ENCODE measurements at places on chromosomes 4 and X.

DNA sequence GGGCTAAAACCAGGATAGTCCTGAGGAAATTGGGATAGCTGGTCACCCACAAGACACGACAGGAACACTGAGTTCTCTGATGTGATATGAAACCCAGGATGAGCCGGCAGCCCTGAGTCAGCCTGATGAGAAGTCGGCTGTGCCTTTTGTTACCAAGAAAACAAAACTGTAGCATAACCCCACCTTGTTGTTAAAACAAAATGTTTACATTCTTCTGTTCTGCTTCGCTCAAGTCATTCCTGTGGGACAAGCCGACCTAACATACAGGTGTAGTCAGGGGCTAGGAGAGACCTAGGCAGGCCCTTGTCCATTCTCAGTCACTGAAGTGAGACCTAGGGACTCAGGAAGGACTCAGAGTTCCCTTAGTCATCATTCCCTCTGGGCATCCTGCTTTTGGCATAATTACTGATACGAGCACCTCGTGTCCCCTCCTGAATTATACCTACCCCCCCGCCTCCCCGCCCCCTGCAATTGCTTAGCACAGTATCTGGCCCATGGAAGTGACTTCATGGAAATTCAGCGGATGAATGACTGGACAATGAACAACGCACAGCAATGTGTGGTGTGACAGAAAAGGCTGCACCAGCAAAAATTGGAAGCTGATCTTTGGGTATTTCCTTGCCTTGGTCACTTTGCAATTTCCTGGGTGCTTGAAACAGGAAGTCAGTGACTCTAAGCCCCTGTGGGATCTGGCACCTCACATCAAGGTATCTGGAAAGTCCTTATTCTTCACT, 31.9 kb upstream of the TLR2 start:
- DNase-seq = no peak

DNA sequence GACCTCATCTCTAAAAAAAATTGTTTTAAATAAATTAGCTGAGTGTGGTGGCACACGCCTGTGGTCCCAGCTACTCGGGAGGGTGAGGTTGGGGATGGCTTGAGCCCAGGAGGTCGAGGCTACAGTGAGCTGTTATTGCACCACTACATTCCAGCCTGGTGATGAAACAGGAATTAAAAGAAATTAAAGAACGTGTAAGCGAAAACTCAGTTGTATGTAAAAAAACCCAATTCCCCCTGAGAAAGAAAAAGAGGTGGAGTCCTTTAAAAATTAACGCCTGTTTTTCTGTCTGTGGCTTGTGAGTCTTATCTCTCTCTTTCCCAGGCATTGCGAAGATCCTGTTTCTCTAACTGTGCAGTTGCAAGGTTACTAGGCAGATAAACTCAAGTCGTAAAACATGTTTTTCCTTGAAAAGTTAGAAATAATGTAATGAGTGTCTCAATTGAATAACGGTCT, 22.1 kb downstream of the EPGN start:
- DNase-seq = no peak

- no peak for DNase-seq
Measured at GRCh38 chr4:186137196-186137794, 32.8 kb downstream of the FAM149A start.

DNA sequence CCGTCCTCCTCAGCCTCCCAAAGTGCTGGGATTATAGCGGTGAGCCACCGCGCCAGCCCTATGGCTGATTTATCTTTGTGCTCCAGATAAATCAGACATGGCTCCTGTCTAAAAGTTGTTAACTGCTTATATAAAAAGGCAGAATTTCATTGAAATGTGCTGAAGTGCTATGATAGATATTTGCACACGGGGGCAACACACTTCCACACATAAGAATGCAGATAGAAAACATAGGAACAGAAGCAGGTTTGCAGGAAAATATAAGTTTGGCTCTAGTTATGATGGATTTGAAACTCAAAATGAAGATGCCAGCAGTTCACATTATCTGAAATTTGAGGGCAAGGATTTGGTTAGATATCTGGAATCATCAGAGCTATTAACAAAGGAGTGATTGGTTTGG, 163.1 kb upstream of the SLITRK2 start:
- DNase-seq = no peak

GRCh38 chr4:48033825-48034413, 17.3 kb downstream of the NIPAL1 start:
- DNase-seq = no peak

DNA sequence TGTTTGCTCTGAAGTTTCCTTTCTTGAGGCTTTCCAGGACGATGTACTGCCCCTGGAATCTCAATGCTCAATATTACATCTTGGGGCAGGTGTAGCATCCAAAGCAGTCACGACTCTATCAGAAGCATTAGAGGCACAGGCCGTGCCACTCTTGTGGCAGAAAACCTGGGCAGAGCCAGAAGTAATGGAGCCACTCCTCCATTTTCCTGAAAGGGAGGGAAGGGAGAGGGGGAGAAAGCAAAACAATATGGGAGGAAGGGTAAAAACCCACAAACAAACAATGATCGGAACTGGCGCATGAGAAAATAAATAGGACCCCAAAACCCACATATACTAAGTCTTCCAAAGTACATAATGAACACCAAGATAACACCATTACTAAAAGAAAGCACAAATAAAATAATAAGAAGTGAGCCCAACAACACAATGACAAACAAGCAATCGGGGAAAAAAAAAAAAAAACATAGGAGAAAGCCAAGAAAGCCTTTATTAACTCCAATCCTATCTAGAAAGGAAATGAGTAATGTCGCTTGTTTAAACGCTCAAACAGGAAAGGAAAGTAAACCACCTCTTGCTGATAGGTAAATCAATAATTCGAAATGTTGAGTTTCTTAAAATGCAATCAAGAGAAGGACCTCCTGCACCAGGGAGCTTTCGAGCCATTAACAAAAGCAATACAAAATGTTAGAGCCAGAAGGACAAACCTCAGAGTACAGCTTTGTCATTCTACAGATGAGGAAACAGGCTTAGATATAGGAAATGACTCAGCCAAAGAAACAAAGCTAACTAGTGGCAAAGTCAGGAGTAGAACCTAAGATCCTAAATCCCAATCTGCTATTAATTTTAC, 117.4 kb downstream of the ATRX start:
- no peak for DNase-seq

DNA sequence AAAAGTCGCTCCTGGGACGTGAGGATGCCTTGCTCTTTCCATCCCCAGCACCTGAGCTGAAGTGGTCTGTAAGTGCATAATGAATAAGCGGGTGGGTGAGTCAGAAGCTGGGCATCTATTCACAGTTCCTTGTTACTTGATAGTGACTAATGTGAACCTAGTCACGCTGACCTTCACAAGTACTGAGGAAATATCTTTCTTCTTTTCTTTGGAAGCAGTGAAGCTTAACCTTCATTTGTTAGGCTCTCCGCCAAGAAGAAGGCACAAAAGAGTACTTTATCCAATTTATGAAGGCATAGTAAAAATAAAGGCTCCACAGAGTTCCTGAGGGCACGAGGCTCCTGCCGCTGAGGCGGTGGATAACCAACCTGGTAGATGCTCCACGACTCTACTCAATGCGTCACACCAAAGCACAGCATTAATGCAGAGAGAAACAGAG, 475.7 kb upstream of the SLIT2 start:
- DNase-seq = no peak

GRCh38 chrX:48086082-48086481, 14.6 kb upstream of the ZNF630 start:
- no peak for DNase-seq

GRCh38 chrX:49282647-49283011, 13.0 kb downstream of the PPP1R3F start:
- DNase-seq = peak; percentile 31

GRCh38 chrX:3181846-3182245, 140.6 kb downstream of the ARSF start:
- no peak for DNase-seq

DNA sequence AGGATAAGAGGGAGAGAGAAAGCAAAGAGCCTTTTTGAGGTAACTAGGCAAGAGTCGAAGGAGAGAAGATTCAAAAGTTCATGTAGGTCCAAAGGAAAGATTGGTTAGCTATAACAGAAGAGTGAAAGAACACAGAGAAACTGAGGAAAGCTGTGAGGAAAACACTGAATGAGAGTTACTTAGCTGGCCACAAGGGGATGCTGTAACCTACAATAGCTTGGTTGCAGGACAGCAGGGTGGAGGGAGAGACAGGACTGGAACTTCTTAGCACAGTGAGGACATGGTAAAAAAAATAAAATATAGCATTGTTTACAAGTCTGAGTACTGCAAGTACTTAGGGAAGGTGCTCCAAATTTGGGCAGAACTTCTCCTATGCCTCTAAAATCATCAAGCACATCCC, 48.3 kb downstream of the RAI2 start:
- no peak for DNase-seq

- DNase-seq = no peak
Measured at GRCh38 chr4:26531491-26532116, 41.3 kb upstream of the CCKAR start.

GRCh38 chr4:6362896-6363295, 93.2 kb downstream of the WFS1 start:
- peak; percentile 45 for DNase-seq

- DNase-seq = no peak
Measured at GRCh38 chr4:83489711-83490326, 4.9 kb upstream of the ABRAXAS1 start.

- DNase-seq = peak; percentile 38
Measured at GRCh38 chrX:9396930-9397329, 67.9 kb upstream of the TBL1X start.

DNA sequence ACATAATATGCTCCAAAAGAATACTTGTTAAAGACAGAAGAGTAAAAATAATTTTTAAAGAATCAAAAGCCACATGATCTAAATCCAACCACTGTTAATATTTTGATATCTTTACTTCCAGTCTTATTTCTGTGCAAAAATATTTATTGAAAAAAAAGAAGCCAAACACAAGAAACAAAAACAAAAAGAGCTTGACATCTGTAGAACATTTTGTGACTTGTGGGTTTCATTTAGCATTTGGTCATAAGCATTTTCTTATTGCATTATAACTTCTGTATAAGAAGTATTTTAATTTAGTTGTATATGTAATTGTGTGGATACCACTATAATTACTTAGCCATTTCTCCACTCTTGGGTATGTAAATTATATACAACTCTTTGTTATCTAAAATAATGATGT, 63.1 kb downstream of the DIPK2B start:
- no peak for DNase-seq

- no peak for DNase-seq
Measured at GRCh38 chrX:41167888-41168287, 82.6 kb downstream of the USP9X start.

DNA sequence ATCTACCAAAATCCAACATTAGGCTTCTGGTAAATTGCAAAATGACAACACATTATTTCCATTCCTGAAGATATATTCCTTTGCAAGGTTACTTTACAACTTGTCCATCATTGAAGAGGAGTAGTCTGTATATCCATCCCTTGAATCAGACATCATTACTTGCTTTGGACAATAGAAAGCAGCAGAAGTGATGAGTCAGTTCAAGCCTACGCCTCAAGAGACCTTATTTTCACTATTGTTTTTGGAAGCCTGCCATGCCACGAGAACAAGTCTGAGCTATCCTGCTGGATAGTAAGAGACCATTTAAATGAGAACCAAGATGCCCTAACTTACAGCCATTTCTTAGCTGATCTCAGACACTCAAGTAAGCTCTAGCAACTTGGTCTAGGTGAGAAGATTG, 246.0 kb upstream of the HHIP start:
- DNase-seq = no peak

GRCh38 chr4:72390409-72390808, 178.6 kb downstream of the ADAMTS3 start:
- peak; percentile 41 for DNase-seq

GRCh38 chrX:124232523-124233201, 99.8 kb upstream of the TEX13D start:
- DNase-seq = no peak

DNA sequence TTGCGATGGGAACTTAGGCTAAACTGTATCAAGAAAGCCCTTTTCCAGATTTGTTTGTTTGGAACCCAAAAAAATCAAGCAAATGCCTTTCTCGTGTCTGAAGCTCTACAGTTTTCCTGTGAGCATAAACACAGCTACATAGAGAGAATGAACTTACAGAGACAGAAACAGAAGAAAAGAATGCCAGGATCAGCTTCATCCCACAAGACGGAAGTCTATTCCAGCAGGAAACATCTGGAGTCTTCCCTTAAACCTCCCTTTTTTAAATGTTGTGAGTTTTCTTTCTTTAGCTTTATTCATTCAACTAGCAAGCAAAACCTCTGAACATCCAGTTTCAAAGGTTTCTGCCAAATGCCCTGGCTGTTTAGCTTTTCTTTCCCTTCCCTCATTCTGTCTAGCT, 32.6 kb upstream of the ZFP42 start:
- DNase-seq = peak; percentile 48

GRCh38 chr4:90121676-90122354, 5.4 kb upstream of the CCSER1 start:
- DNase-seq = no peak

- DNase-seq = no peak
Measured at GRCh38 chr4:48270951-48271473, 1.4 kb upstream of the TEC start.

DNA sequence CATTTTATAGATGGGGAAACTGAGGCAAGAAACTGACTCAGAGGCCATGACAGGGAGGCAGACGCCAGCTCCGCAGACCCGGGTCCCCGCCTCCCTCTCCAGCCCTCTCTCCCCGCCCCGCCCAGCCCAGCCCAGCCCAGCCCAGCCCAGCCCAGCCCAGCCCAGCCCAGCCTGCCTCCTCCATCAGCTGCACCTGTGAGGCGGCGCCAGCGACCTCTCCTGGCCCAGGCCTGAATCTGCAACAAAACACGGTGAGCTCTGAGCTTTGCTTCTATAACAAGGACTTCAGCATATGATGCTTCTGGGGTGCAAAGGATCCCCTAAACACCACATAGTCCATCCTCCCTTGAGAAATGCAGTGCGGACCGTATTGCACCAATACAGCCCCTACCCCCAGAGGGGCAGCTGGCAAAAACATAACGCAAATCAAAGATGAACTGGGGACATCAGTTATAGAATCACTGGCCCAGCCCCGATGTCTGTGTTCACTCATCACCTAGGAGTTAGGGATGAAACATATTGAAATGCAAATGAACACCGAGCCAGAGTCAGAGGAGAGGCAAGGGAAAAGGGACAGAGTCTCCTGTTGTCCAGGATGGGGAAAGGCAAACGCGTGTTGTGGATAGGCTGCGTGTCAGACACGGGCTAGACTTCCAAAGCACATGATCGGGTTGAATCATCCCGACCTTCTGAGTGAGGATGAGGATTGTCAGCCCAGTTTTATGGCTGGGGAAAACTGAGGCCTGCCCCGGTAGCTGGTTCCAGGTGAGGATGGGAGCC, 216.1 kb upstream of the PSAPL1 start:
- no peak for DNase-seq

DNA sequence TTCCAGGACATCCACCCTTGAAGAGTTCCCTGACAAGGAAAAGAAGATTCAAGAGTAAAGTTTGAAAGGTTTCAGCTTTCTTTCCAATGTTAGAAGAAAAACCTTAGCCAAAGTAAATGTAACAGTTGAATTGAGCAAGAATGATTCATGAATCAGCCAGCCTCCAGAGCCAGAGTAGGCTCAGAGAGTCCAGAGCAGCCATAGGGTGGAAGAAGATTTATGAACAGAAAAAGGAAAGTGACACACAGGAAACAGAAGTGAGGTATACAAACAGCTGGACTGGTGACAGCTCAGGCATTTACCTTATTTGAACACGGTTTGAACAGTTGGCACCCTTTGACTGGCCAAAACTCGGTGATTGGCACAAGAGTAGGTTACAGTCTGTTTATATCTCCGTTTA, 63.2 kb downstream of the QDPR start:
- DNase-seq = no peak

GRCh38 chr4:76950052-76950955, 752 bp downstream of the SEPTIN11 start:
- DNase-seq = peak; percentile 51

GRCh38 chr4:188841523-188841922, 702.3 kb downstream of the TRIML1 start:
- no peak for DNase-seq

Measured in muscle of arm (tissue), 14 donors.